Mesenteric fat pad (tissue), 1 donor: ENCODE measurements at places on chromosomes 12 and 14.
A peak's percentile ranks its signal among the peaks of the same experiment; 100 is the strongest.

- no peak for DNase-seq
Measured at GRCh38 chr12:110039085-110039807, 9.1 kb downstream of the C12orf76 start.

DNA sequence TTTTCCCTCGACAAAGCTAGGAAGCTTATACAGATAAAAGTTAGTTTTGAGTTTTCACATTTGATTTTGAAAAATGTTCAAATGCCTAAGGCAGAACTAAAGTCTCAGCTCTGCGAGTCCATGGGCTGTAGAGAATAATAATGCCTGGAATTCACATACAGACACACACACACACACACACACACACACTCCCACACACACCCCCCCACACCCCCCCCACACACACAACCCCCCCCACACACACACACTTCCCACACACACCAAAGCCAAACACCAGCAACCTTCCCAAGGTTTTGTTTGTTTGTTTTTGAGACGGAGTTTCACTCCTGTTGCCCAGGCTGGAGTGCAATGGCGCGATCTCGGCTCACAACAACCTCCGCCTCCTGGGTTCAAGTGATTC lies 62.8 kb upstream of the EIF5 start:
- DNase-seq: no peak

DNA sequence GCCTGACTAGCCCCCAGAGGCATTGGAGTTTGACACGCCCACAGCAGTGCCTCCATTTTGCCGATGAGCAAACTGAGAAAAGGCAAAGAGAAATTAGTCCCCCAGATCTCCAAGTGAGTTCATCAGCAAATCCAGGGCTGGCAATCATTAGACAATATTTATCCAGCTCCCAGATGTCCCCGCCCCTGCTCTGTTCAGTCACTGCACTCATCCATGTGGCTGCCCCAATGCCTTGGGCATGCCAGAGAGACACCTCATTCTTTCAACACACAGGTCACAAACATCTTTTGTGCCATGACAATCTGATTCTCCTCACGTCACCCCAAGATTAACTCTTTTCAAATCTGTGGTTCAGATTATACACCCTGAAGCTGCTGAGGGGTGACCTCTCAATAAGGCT lies 43.5 kb downstream of the DPF3 start:
- DNase-seq: no peak

GRCh38 chr14:68609012-68609411 lies 183.9 kb downstream of the ZFP36L1 start:
- DNase-seq: no peak

DNA sequence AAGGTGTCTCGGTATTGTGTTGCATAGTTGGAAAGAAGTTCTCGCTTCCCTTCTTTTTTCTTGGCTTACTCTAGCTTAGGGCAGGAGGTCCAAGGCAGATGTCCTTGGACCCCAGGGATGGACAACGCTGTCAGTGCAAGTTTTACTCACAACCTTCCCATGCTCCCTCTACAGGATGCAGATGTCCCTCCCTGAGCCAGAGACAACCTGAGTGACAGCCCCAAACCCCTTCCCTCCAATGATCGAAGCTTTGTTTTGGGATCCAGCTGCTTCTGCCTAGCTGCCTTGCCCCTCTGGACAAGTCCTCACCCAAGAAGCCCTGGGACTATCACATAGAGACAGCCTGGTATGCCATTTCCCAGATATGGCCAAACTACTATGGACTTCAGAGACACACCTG lies 112.0 kb upstream of the RAP1B start:
- DNase-seq: no peak

DNA sequence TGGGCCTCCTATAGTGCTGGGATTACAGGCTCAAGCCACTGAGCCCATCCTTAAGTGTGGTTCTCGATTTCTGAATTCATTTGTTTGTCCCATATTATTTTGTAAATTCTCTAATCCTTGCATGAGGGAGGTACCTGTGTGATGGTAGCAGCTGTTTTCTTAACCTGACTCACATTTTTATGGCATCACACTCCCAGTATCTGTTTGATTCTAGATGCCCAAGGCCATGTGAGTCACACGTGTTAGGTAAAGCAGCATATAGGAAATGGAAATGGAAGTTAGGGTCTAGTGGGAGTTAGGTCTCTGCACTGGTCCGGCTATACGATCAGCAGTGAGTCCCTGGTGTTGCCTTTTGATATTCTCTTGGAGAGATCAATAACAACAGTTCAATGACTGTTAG lies 198.1 kb downstream of the ERC1 start:
- DNase-seq: no peak

DNA sequence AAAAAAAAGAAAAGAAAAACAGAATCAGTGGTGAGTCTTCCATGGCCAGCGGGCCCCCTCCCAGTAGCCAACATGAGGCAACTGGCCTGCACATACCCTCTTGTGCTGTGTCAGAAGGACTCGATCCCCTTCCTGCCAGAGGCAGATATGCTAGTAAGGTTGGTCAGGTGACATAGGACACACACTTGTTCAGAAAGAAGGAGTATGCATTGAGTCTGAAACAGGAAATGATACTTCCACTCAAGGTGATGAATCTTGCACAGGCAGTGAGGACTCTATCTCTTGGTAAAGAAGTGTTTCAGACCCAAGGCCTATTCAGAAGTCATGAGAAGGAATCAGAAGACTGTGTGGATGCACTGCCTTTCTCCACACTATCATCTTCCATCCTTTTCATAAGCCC lies 269.7 kb upstream of the FAR2 start:
- DNase-seq: no peak

GRCh38 chr12:24404086-24404815 lies 454.8 kb upstream of the SOX5 start:
- DNase-seq: no peak

DNA sequence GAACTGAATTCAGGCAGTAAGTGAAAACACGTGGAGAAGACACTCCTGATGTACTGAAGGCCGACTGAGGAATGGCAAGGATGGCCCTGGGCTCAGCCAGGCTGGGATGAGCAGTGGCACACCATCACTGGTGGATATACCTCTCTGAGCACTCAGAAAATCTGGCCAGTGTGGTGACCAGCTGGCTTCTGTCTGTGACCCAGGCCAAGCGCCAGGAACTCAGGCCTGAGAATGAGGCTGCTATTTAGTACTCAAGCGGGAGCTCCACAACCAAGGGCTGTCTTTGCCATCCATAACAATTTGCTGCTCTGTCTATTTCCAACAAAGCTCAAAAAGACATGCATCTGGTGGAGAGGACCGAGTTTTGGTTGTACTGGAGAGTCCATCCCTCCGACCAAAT lies 586.3 kb downstream of the BCL11B start:
- DNase-seq: no peak

GRCh38 chr12:101764051-101764792 lies 25.0 kb upstream of the SYCP3 start:
- no peak for DNase-seq

DNA sequence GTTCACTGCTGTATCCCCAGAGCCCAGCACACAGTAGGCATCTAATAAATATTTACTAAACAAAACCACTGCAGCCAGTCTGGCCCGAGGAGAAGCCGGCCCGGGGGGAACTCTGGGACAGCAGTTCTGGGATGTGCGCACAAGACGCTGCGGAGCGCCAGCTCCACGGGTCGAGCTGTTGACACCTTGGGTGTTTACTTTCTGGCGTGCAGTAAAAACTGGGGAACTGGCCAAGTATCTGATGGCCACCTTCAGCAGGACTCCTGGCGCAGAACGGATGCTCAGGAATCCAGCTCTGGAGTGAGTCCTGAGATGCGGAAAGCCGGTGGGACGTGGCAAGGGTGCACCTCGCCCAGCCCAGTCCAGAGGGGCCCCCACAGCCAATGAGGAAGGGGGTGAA lies 65.6 kb downstream of the NCOR2 start:
- no peak for DNase-seq

DNA sequence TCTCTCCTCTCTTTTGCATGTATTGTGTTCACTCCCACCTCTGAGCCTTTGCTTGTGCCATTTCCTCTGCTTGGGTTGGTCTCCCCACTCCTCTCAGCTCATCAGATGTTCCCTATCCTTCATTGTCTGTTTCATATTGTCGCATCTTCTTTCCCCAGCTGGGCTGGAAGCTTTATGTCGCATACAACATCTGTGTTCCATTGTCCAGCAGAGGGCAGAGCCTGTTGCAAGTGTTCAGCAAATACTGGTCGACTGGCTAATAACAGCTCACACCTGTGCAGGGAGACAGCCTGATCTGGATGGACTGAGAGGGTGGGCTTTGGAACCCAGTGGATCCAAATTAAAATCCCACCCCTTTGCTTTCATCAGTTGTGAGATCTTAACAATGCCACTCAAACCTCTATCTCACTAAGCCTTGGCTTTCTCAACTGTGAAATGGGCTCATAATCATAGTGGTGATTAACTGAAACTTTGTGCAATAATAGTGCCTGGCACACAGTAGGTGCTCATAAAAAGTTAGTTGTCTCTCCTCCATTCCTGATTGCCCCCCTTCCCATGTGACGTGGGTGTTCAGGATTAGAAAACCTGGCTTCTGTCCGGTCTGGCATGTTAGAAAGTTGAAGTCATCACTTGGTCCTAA lies 75.8 kb downstream of the RIN3 start:
- DNase-seq: no peak

- no peak for DNase-seq
Measured at GRCh38 chr12:92987362-92987761, 58.3 kb upstream of the EEA1 start.

DNA sequence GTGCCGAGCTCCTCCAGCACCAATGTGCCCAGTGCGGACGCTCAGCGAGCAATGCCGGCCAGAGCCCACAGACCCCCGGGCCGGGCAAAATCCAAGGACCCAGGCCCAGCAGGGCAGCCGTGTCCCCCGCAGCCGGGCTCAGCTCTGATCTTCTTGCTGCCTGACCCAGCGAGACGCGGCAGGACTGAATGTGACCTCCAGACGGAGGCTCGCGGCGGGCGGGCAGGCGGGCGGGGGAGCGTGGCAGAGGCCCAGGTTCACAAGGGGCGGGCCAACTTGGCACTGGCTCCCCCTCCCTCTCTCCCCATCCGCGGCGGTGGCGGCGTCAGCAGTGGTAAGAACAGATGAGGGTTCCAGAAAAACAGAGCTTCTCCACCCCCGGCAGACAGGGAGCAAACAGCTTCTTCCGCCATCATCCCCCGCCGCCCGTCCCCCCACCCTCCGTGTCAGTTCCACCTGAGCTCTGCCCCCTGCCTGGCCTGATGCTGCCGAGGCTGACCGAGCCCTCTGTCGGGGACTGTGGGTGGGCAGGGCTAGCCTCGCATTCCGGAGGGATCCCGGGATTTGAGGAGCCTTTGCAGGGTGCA lies 94.3 kb downstream of the RFLNA start:
- peak; percentile 96 for DNase-seq

DNA sequence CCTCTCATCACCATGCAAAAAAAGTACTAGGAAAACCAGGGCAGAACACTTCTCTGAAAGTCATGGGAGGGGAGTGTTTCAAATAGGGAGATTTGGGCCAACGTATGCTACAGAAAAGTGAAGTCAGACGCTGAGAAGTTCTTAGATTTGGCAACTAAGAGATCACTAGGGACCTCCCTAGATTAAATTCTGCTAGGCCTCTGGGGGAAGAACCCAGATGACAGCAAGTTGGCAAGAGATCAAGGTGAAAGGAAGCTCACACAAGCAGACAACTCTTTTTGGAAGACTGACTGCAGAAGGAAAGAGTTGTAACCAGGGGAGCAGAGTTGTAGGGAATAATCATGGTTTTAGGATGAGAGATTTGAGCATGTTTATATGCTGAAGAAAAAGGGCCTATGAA lies 20.7 kb downstream of the IQSEC3 start:
- no peak for DNase-seq

DNA sequence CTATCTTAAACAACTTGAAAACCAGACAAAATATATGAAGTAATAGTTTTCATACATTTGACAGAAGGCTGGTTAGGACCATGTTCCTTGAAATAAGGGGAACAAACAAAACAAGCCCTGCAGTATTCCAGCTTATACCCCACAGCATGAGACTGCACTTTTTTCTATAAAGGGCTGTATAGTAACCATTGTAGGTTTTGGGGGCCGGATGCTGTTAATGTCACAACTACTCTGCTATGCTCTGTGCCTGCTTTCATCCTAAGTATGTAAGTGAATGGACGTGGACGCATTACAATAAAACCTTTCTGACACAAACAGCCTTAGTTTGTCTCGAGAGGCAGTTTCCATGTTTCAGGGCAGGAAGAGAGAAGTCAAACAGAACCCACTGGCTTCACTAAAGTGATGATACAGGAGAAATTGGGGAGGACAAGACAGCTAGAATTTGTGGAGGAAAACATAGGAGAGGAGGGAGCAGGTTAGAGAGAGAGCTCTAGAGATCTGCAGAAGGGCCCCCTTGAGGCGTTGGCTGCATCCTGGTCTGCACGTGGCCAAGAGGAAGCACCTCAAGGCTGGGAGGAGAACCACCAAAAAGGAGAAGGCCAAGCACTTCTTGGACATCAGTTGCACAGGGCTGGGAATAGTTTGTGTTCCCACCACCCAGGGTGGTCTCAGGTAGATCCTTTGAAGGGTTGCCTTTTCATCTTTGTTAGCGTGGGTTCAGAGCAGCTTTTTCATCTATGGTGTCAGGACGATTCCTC lies 63.7 kb downstream of the TRAF3 start:
- DNase-seq: no peak
